Activated CD8-positive, alpha-beta memory T cell treated with anti-CD3 and anti-CD28 coated beads, Interleukin-2, amount 50 U/mL, for 4 hours (primary cell): ENCODE measurements at places on chromosomes 5 and 9.

- no peak for DNase-seq
Observed at GRCh38 chr5:60259730-60260129, 366.2 kb upstream of the PDE4D start.

DNA sequence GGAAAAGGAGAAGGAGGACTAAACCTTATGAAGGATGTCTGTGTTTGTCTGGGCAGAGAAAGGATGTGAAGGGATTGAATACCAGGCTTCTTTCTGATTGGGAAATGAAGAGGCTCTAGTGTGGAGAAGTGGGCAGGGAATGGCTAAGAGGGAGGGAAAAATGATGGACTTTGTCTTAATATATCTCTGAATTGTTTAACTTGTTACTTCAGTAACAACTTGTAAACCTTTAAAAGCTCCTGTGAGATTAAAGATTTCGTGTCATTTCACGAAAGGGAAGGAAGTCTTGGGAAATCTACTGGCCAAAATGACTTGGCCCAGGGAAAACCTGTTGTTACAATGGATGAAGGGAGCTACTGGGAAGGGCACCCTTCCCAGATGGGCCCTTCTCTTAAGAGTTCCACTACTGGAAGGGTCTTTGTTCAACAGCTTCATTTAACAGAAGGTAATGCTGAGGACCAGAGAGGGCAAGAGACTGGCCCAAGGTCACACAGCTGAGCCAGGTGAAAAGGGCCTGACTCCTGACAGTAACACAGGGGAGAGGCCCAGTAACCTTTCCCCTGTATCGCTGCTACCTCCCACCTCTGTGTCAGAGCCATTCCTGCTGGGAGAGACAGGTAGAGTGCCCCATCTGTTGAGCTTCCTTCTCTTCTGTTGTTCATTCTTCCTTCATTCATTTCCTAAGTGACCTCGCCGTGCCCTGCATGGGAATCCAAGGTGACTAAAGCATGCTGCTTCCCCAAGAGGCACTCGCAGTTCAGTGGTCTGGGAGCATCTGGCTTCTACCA lies 5.1 kb upstream of the TCOF1 start:
- no peak for DNase-seq

GRCh38 chr9:18238254-18238653 lies 235.7 kb upstream of the ADAMTSL1 start:
- no peak for DNase-seq

DNA sequence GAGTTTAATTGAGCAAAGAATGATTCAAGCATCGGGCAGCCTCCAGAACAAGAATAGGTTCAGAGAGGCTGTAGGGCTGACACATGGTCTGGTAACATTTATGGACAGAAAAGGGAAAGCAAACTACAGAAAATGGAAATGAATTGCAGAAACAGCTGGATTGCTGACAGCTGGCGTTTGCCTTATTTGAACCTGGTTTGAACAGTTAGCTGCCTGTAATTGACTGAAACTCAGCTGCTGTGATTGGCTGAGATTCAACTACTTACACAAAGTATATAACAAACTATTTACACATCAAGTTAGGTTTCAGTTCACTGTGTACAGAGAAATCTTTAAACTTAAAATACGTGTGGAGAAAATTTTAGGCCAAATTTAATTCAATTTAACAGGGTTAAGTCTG lies 441.7 kb downstream of the PRELID2 start:
- DNase-seq, result no peak

DNA sequence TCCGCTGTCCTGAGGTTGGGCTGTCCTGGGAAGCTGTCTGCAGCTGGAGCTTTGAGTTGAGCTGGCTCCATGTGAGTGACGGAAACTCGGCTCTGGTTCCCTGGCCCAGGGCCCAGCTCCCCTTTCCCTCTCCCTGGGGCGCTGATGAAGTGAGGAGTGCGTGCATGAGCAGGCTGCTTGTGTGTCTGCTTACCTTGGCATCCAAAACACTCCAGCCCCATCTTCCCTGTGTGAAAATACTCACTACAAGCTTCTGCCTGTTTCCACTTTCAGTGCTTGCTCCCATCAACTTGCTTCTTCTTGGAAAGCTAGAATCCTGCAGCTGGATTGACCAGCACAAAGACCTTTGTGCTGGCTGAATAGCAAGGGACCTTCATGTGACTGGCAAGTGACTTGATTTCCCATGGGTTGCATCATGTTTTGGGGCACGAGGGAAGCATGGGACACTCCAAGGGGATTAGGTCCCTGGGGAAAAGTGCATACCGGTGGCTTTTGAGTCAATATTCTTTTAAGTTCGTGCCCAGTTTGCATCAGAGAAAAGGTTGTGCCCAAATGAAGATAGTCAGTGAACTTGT lies 198.1 kb downstream of the GADD45G start:
- DNase-seq, result no peak

GRCh38 chr5:88364991-88365390 lies 96.3 kb upstream of the TMEM161B start:
- DNase-seq, result no peak

- no peak for DNase-seq
Observed at GRCh38 chr5:158264264-158264663, 405.3 kb upstream of the CLINT1 start.

- DNase-seq, result no peak
Observed at GRCh38 chr5:179768326-179769085, 25.3 kb upstream of the LTC4S start.

DNA sequence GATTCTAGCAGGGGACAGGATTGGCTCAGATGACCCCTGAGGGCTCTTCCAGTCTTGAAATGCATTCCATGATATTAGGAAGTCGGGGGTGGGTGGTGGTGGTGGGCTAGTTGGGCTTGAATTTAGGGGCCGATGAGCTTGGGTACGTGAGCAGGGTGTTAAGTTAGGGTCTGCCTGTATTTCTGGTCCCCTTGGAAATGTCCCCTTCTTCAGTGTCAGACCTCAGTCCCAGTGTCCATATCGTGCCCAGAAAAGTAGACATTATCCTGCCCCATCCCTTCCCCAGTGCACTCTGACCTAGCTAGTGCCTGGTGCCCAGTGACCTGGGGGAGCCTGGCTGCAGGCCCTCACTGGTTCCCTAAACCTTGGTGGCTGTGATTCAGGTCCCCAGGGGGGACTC lies 2.9 kb upstream of the MYOZ3 start:
- no peak for DNase-seq

GRCh38 chr9:110370315-110370714 lies 32.7 kb upstream of the TXNDC8 start:
- no peak for DNase-seq

DNA sequence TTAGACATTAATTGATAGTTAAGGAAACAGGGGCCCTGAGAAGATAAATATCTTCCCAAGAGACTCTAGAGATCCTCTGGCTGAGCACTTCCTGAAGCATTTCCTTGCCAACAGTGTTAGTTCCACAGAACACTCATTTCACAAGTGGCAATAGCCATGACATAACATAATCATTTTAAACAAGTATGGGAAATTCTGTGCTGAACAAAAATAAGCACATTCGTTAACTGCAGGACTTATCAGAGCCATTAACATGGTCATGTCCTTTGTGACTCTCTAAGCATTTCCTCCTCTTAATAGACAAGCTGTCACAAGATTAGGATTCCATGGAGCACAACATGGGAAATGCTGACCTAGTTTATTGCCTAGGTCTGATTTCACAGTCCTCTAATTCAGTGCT lies 184.9 kb downstream of the SNX18 start:
- no peak for DNase-seq

GRCh38 chr9:9973062-9973461 lies 639.7 kb downstream of the PTPRD start:
- DNase-seq, result no peak

- no peak for DNase-seq
Observed at GRCh38 chr9:32589083-32589723, 16.2 kb upstream of the NDUFB6 start.

GRCh38 chr9:78439190-78439865 lies 142.4 kb downstream of the PSAT1 start:
- DNase-seq, result peak; percentile 53

GRCh38 chr9:87716141-87716540 lies 9.8 kb upstream of the CTSL start:
- no peak for DNase-seq

GRCh38 chr5:78252715-78253114 lies 41.8 kb downstream of the AP3B1 start:
- no peak for DNase-seq

DNA sequence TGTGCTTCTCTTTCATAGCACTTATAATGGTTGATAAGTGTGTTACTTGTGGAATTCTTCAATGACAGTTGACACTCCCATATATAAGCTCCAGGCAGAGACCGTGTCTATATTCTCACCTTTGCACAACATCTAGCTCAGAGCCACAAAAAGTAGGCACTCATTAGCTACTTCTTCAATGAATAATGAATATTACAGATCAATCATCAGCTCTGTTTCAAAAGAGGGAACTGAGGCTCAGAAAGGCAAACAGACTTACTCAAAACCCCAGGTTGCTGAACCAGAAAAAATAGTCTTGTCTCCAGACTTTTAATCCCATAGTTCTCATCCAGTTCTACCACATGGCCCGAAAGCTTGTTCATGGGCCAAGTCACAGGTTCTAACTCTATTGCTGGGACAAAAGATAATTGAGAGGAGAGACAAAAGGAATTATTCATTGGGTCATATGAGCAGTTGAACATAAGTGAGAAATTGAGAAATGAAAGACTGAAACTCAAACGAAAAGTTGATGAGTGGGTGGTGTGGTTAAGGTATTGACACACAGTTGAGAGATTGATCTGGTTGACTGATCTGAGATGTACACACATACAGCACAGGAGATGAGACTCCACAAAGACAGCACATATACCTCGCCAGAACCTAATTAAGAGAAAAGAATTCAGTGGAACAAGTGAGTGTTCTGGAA lies 381.6 kb downstream of the EFNA5 start:
- no peak for DNase-seq

- DNase-seq, result no peak
Observed at GRCh38 chr5:30458681-30459080, 734.8 kb upstream of the CDH6 start.

DNA sequence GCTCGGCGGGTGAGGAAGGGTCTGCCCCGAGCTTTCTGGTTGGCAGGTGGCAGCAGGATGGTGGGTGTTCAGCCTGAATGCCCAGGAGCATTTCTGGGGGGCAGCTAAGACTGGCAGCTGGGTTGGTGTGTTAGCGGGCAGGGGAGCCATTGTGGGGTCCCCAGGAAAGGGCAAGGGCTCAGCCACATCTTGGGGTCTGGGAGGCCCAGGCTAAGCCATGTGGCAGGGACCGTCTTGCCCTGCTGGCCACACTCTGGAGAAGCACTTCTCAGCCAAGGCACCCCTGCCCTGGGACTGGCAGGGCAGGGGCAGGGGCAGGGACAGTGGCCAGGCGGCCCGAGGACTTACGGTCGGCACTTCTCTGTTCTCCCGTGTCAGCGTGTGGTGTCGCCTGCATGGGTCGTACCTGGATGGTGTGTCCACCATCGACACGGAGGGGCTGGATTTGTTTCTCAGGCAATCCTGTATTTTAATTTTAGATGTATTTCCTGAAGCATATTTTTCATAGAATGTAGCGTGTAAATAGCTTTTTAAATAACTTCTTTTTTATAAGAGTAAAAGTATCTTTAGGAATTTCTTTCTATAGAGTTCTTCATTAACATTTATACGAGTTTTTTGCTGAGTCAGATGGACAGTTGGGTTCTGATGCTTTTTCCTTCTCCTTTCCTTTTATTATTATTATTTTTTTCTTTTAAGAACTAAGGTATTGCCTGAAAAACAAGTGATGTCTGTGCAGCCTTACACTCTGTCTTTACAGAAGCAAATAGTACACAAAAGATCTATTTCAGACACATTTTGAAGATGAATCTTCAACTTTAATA lies 102.0 kb downstream of the PHF2 start:
- DNase-seq, result peak; percentile 12

DNA sequence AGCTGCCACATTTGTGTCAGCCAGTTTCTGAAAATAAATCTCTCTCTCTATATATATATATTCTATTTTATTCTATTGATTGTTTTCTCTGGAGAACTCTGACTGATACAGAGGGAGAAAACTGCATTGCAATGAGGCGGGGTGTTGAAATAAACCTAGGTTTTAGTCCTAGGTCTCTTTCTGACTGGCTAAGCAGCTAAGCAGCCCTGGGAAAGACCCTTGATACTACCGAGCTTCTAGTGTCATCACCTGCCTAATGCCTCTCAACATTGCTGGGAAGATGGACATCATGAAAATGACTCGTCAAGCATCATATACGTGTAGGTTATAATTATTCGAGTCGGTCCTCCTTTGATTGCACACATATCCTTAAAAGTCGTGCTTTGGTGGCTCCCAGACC lies 166.5 kb upstream of the IL12B start:
- DNase-seq, result no peak

DNA sequence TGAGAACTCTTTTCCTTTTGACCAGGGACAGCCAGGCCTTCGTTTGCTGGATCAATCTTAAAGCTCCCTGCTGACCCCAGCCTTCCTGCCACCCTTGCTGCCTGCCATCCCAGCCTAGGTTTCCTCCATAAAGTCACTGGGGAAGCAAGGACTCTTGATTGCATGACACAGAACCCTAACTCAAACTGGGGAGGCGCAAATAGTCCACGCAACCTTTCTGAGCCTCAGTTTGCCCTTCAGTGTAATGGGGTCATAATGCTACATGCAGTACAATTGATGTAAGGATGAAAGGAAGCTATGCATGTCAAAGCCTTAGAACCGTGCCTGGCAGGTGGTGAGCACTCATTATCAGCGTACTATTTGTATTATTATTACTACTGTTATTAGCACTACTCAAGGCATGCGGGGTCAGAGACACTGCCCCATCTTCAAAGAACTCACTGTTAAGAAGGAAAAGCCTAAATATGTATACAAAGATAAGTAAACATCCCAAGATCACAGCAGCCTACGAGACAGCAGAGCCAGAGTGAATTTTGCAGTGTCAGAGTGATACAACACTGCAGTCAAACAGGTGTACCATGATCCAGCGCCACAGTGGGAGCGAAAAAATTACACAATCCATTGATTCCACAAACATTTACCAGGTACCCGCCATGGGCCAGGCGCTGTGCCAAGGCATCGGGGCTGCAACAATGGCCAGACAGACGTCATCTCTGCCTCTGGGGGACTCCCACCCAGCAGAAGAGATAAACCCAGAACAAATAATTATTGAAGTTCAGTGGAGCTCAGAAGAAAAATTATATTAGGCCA lies 16.9 kb upstream of the CPLX2 start:
- no peak for DNase-seq

- no peak for DNase-seq
Observed at GRCh38 chr9:38226491-38226951, 157.5 kb upstream of the SHB start.

GRCh38 chr5:97095318-97095732 lies 47.1 kb downstream of the LIX1 start:
- DNase-seq, result no peak
